ENCODE measurements at places on chromosomes 2 and 18.

DNA sequence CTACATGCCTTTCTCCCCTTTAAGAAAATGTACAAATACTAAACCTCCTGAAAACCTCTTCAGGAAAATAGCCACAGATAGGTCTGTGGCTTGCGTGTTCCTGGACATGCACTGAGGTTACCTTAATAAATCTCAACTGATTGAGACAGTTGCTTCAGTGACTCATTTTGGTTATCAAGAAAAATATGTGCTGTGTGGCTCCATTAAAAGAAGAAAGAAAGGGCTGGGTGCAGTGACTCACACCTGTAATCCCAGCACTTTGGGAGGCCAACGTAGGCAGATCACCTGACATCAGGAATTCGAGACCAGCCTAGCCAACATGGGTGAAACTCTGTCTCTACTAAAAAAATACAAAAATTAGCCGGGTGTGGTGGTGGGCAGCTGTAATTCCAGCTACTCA is 27.1 kb downstream of the CREG2 start:
- no peak for DNase-seq

GRCh38 chr18:48875314-48875941 is 75.3 kb downstream of the SMAD7 start:
- no peak for DNase-seq

GRCh38 chr2:166167449-166167848 is 39.6 kb upstream of the SCN1A start:
- DNase-seq, result no peak

DNA sequence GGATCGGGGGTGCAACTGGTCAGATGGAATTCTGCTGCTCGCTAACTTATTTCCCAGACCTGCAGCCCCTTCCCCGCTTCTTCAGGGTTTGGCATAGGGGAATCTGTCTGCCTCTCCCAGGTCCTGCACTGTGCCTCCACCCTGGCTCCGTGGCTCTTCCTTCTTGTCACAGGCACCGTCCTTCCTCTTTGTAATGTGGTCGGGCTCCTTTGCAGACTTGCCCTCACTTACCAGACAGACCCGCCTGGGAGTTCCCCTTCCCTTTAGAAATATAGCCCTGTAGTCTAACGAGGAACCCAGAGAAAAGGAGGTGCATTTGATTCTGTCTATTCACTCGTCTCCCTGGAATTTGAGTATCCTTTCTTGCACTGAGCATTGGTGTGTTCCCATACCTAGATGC is 63.9 kb upstream of the PAX8 start:
- no peak for DNase-seq

DNA sequence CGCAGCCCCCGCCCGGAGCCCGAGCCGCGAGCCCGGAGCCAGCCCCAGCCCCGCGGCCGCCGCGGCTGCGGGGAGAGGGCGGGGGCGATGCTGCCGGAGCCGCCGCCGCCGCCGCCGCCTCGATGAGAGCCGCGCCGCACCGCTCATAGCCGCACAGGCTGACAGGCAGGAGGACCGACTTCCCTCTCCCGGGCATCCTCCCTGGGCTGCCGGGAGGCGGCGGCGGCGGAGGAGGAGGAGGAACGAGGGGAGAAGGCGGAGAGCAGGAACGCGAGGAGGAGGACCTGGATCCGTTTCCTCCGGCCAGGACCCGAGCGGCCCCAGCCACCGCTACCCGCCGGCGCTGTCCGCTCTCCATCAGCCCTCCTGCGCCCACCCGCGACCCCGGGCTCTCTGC is 370 bp downstream of the KLHL29 start:
- no peak for DNase-seq
